ENCODE measurements at places on chromosomes 6 and 20. TPM values are rescaled to one million over a fixed set of nuclear protein-coding genes. Genes with fewer than 3 reads are reported as not detected.

DNA sequence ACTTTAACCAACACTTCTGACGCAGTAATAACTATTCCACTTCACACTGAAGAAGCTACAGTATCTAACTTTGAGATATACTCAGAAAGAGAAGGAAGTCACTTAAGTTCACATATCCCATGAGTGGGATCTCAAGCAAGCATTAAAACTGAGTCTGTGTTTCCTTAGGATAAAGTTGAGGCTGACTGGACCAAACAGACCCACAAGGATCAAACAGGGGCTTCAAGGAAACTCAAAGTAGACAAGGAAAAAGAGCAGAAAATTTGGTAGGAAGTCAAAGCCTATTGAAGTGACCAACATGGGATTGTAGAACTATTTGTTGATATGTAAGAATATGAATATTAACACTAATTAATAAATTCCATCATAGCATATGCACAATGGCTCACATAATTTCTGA lies 294.9 kb downstream of the ADGB start:
- no peak for DNase-seq

DNA sequence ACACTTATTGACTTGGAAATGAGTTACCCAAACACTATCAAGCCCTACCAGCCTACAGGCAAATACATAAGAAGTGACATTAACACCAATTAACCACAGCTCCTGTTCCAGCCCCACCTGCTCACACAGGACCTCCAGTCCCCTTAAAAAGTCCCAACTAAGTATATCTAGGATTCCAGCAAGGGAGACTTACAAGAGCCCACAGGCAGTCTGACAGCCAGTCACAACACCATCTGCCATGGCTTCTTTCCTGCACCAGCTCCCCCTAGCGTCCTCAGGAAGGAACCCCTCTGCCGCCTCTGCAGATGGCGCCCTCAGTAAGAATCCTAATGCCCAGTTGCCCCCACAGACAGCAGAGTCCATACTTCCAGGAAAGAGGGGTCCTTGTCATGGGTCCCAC lies 122.1 kb downstream of the HIVEP2 start:
- no peak for DNase-seq

GRCh38 chr20:35718972-35719635 lies 19.9 kb downstream of the ROMO1 start:
- no peak for DNase-seq

- DNase-seq: no peak
Measured at GRCh38 chr20:15739035-15739434, 834.2 kb downstream of the KIF16B start.

DNA sequence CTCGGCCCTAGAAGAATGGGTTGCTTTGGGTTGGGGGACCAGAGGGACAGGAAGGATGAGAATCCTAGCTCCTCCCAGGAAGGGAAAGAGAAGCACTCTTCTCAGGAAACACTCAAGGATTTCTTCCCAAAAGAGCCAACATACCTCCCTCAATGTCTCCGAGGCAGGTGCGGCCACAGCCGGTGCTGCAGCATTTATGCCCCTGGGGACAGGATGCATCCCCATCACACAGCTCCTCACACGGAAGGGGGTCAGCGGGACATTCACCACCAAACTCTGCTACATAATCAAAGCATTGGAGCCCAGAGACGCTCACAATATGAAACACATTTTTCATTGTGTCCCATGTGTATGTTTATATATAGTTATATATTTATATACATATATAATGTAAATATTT lies 14.8 kb downstream of the WFDC3 start:
- no peak for DNase-seq

DNA sequence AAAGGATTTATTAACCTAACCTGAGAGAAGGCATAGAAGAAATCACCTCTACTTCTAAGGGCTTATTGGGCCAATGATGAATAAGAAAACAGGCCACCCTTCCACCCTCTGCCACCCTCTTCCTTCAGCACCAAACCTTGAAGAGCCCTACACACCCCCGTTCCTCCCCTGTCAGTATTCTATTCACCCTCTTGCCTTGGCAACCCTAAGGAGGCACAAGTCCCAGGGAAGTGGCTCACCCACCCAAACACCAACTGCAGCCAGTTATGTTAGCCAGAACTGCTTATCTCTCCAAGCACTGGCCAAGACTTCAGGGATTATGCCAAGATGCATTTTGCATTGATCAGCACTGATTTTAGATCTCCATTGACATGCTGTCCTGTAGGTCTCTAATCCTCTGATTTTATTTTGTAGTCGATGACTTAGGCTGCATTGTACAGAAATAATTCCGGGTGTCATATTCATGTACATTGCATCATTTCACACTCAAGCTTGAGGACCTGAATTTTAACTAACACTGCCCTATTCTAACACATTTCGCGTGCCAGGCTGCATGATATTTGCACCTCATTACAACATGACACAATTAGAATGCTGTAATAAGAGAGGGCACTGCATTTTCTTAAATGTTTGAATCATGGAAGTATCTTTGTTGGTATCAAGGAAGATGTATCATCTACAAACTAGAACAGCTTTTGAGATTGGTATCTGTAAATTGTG lies 15.7 kb downstream of the CNKSR3 start:
- DNase-seq: no peak

The RAB23 gene
- total RNA-seq: 34.2 TPM

The LY6G5B gene
- total RNA-seq: 1.6 TPM

The FRK gene
- 0.41 TPM for total RNA-seq

The HLA-DQA1 gene
- total RNA-seq: not detected

Data from frontal cortex (tissue), 4 donors.